T-cell (primary cell): ENCODE measurements at places on chromosomes 11 and 22.
A peak's percentile ranks its signal among the peaks of the same experiment; 100 is the strongest.

- no peak for DNase-seq
These were observed 79.5 kb downstream of the HORMAD2 start for GRCh38 chr22:30159561-30160353.

- no peak for DNase-seq
These were observed 1109.5 kb downstream of the BRD1 start for GRCh38 chr22:48717883-48718817.

DNA sequence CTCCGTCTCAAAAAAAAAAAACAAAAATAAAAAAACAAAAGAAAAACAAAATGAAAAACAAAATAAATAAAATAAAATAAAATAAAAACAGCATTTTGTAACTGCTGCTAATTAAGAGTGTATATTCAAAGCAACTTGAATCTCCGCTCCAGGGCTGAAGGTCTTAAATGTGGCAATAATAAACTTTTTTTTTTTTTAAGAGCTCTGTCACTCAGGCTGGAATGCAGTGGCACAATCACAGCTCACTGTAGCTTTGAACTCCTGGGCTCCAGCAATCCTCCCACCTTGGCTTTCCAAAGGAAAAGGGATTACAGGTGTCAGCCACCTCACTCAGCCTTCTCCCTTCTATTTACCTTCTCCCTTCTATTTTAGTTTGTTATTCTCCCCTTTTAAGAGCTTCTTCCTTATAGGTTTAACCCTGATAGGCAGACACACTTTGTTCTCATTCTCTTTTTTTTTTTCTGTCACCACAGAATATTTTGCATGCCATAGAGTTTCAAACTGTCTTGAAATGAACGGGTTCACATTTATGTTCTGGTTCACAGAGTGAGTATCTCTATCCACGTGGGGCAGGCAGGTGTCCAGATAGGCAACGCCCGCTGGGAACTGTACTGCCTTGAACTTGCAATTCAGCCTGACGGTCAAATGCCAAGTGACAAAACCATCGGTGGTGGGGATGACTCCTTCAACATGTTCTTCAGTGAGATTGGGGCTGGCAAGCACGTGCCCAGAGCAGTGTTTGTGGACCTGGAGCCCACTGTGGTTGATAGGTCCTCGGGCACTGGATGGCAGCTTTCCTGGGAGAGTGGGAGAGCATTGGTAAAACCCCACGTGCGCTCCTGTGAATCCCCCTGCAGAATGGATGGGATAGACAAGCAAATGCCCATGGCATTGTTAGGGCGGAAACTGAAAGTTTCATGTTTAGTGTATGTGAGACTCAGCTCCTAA is 19.4 kb downstream of the LRRC74B start:
- DNase-seq, result no peak

GRCh38 chr11:132809070-132809469 is 723.2 kb downstream of the OPCML start:
- DNase-seq, result no peak

- DNase-seq, result no peak
These were observed 19.0 kb upstream of the MYH9 start for GRCh38 chr22:36406721-36407120.

GRCh38 chr22:19291218-19291579 is 320 bp downstream of the CLTCL1 start:
- DNase-seq, result peak; percentile 15

GRCh38 chr11:64865286-64866172 is 12.9 kb downstream of the EHD1 start:
- DNase-seq, result no peak

DNA sequence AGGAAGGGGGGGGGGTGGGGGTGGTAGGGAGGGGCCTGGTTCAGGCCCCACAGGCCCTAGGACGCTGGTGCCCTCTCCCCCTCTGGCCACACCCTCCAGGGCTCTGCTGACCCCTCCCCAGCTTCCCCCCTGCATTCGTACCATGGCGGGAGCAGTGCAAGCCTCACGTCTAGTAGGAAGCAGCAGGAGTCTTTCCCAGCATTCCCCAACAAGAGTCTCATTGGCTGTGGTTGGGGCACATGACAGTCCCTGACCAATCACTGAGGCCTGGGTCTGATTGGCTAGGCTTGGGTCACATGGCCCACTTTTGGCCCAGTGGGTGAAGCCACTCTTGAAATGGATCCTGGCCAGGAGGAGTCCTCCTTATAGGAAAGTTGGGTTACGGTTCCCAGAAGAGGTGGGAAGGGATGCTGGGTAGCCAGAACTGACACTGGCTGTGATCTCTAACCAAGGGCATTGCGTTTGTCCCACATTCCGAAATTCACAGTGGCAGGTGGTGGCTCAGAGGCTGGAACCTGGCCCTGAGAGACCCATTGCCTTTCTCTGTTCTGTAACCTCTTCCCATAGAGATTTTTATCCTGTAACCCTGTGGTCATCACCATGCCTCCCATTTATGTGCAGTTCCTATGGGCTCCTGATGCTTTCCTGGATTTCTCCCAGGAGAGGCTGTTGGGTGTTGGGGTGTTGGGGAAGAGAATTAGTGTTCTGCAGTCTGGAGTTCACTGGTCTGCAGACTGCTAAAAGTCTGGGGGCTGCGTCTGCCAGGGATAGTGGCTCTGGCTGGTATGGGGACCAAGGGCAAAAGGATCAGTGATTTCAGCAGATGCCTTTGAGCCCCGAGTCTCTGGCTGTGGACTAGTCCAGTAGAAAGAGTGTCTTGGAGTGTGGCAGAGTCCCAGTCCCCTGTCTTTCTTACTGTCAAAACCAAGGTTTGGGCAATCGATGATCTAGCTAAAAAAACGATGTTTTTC is 58.9 kb upstream of the MYEOV start:
- no peak for DNase-seq

DNA sequence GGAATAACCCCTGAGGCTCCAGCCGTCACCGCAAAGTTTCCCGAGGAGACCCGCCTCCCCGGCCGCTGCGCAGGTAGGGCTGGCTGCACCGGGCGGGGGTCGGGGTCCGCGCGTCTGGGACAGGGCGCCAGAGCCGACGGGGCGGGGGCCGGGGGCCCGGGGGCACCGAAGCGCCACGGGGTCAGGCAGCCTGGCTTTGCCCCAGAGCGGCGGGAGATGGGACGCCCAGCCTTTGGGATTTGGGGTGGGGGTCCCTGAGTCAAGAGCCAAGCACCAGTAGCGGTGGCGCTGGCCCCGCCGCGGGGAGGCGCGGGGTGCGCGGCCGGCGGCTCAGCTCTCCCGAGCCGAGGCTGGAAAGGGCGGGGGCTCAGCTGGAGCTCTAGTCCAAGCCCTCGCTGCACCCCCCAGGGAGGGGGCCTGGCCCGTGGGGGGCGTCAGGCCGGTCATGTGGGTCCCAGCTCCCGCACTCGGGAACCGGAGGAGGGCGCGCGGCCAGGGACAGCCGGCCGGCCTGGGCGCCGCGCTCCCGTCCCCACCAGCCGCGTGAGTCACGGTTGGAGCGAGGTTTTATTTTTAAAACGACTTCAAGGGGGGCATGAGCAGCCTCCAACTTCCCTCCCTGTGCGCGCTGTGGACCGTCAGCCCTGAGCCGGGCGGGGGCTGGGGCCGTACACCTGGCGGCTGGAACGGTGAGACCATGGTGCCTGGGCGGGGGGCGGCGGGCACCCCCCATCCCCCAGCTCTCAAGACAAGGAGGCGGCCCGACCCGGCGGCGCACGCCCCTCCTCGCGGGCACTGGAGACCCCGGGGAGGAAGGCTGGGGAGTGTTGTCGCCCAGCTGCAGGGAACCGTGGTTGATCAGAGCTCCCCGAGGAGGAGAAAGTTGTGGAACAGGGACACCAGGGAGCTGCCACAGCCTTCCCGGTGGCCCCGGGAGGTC is 626 bp downstream of the FLRT1 start:
- DNase-seq, result no peak

DNA sequence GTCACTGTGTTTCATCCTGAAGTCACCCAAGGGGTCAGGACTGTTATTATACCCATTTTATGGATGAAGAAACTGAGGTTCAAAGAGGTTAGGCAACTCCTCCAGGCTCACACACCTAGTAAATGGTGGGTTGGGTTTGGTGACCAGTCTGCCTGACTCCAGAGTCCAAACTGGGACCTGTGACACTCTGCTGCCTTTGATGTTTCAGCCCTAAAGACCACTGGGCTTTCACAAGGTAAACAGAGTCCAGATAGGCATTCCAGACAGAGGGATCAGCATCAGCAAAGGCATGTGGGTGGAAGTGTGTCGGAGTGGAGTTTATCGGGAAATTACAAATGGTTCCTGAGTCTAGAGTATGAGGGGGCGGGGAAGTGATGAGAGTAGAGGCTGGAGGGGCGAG is 38.5 kb downstream of the MICAL2 start:
- DNase-seq, result no peak

- DNase-seq, result no peak
These were observed 10.4 kb downstream of the ZNRF3 start for GRCh38 chr22:28893810-28894209.

DNA sequence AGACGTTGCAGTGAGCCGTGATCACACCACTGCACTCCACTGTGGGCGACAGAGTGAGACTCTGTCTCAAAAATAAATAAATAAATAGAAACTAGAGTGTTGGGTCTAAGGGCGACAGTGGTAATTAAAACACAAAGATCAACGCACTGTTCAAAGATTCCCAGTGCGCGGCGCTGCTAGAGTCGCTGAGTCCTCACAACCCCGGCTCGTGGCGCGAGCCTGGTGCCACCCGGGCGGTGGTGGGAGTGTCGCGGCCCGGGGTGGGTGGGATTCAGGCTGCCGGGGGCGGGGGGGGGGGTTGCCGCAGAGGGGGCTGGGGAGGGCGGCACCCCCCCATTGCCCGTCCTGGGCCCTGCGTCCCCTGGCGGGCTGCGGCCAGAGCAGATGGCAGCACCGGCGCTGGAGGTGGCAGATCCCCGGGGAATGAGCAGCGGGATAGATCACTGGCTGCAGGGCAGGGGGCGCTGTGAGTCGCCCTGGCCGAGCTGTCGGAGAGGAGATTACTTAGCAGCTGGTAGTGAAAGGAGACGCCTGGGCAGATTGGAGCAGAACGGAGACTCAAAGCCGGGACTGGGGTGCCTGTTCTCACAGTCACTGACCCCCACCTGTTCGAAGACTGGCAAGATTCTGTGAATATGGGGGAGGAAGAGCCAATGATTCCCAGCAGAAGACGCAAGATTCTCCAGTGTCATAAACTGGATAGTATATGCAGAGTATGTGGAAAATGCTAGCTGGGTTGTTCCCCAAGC is 30.2 kb upstream of the APOBEC3A start:
- peak; percentile 22 for DNase-seq

- DNase-seq, result no peak
These were observed 87.4 kb downstream of the DEPDC5 start for GRCh38 chr22:31841078-31841827.

- DNase-seq, result no peak
These were observed 16.9 kb downstream of the MYO7A start for GRCh38 chr11:77144857-77145428.

DNA sequence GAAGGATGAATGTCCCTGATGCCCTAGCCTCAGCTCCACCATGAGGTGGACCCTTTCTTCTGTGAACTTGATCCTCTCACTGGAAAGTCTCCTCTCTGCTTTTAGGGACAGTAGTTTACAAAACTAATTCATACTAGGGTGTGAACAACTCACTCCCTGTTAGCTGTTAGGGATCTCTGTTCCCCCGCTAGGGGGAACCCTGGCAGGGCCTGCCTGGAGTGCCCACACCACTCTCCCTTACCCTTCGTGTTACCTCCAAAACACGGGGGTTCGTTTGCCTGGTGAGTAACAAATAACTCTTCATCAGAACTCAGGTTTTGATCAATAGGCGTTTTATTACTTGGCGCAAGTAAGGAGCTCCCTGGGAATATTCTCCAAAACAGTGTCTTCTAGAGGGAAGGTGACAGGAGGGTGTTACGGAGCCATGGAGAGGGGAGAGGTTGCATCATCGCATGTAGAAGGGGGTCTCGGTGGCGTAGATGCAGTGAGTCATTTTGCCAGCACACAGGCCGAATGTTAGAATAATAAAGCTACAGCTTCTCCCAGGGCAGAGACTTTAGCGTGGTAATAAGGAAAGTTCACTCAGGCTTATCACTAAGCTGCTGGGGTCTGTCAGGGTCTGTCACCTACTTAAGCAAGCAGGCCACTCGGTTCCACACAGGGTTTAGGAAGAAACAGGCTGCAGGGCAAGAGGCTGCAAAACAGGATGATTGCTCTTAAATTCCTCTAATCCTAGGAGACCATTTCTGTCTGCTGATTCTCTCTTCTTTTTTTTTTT is 45.8 kb downstream of the C11orf96 start:
- DNase-seq, result no peak

DNA sequence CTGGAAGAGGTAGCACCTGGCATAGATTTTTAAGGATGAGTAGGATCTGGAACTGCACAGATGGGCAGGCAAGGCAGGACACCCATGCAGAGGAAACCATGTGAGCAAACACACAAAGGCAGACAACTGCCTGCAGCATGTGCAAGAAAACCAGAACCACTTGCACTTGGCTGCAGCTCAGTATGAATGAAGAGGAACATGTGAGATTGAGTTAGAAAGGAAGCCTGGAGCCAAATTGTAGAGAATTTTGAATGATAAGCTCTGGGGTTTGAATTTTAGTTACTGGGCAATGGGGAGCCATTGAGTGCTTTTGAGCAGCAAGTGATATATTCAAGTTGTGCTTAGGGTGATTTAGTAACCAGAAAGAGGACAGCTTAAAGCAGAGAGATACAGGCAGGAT is 583.4 kb downstream of the SOX6 start:
- no peak for DNase-seq

- no peak for DNase-seq
These were observed at the start of gene RASSF10 for GRCh38 chr11:13008625-13009475. Gene RASSF10 (plus strand): TSS chr11:13009316. CDS start chr11:13009577, 261 bp downstream.

DNA sequence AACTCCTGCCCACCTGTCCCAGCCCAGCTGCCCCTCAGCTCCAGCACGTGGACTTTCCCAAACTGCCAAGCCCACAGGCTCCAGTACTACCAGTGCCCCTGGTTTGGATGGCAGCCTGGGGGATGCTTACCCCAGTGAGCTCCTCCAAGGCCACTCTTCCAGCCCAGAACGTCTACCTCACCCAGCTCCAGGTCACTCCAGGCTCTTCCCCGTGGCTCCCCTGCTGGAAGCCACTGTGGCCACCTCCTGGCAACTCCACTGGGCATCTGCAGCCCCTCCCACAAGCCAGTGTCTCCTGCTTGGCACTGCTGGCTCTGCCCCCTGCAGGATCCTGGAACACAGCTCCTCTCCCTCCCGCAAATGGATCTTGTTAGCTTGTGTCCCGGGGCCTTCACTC is 29.3 kb downstream of the LMO1 start:
- DNase-seq, result no peak
